Fibroblast of lung (primary cell): ENCODE measurements at places on chromosomes 1 and 21.

DNA sequence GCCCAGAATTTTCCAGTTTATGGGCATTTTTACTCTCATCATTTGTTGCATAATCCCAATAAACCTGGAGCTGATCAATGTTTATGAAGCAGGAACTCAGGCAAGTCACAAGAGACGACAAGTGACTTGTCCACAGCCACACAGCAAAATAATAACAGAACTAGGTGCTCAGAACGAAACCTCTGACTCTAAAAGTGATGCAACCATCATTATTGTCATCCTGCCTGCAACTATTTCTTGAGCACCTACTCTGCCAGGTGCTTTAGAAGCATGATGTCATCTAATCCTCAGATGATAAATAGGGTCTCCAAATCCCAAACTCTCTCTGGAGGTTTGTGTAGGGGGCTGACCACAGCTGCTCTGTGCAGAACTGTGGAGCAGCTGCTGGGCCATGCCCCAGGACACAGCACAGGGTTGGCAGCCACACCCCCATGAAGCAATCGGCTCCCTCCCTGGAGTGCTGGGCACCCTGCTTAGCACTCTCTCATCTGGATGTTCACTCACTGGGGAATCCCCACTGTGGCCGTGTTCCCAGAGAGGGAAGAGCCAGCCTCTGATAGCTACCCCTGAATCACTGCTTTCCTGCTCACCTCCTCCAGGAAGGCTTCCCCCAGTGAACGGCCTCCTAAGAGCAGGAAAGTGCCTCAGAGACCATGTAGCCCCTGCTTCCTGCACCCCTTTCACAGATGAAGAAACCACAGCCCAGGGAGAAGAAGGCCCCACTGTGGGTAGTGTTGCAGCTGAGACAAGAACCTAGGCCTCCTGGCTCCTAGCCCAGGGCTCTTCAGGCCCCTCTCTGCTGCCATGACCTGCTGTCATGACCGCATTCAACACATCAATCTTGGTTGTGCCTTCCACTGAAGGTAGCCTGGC lies 2.1 kb downstream of the TTC22 start:
- DNase-seq, result no peak

GRCh38 chr1:185894791-185895190 lies 160.6 kb downstream of the HMCN1 start:
- DNase-seq, result peak; percentile 59

DNA sequence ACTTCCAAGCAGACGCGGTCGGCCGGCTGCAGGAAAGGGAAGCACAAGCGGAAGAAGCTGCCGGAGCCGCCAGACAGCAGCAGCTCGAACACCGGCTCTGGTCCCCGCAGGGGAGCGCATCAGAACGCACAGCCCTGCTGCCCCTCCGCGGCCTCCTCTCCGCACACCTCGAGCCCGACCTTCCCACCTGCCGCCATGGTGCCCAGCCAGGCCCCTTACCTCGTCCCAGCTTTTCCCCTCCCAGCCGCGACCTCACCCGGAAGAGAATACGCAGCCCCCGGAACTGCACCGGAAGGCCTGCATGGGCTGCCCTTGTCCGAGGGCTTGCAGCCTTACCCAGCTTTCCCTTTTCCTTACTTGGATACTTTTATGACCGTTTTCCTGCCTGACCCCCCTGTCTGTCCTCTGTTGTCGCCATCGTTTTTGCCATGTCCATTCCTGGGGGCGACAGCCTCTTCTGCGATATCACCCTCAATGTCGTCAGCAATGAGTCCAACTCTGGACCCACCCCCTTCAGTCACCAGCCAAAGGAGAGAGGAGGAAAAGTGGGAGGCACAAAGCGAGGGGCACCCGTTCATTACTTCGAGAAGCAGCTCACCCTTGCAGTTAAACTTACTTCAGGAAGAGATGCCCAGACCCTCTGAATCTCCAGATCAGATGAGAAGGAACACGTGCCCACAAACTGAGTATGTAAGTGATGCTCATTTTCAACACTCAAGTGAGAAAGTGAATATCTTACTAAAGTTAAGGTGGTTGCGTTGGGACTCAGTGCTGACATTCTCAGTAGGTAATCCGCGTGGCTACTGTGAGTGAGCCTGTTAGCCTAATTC lies 25.5 kb downstream of the UTS2 start:
- peak; percentile 53 for DNase-seq

DNA sequence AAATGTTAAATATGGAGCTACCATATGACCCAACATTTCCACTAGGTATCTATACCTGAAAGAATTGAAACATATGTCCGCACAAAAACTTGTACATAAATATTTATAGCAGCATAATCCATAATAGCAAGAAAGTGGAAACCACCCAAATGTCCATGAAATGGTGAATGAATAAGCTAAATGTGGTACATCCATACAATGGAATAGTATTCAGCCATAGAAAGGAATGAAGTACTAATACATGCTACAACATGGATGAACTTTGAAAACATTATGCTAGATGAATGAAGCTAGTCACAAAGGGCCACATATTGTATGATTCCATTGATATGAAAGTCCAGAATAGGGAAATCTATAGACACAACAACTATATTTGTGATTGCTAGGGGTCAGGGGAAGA lies 20.0 kb upstream of the BLACAT1 start:
- DNase-seq, result no peak

- peak; percentile 91 for DNase-seq
Observed at GRCh38 chr1:8238141-8239038, 79.5 kb upstream of the SLC45A1 start.
